HAP-1 (cell line): ENCODE measurements at places on chromosomes 6 and 20.

DNA sequence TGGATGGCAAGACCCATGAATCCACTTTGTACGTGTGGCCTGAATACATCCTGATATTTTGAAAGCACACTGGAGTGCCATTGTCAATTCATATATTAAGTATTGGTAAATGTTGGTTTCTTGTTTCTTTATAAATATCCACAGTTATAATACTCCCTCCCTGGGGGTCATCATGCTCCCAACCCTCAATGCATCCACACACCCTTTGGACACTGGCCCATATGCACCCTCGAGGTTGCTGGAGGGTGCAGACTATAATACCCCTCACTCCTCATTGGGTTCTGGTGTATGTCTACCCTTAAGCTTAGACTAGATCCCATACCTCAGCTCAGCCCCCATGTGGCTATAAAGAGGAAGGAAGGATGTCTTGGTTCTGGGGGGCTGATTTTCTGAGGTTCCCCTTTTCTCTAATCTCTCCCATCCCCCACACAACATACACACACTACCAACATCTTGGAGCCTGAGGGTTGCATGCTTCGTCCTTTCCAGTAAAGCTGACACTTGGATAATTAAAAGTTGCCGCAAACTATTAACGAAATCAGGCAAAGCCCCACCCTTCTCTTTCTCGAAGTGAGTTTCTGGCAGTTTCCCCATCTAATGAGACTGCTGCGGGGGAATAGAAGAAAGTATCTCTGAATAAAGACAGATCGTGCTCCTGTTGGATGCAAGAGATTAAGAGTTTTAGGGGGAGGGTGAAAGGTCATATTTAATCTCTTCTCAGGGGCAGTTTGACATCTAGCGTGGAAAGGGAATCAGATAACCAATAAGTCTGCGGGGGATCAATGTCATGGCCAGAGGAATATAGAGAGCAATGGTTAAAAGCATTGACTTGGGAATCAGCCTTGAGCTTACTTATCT is 7.4 kb downstream of the PIM1 start:
- DNase-seq, result no peak

DNA sequence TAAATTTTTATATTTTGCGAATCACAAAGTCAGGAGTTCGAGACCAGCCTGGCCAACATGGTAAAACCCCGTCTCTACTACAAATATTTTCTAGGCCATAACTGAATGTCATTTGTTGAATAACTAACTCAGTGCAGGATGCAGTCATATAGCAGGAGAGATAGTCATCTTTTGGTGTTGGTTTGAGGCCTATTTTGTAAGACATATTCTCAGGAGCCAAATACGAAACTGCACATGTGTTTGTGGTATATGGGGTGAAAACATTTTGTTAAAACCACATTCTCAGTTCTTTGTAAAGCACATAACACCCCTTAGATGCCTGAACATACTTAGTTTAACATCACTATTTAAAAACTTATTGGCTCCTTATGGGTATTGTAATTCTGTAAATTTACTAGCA is 4.7 kb upstream of the ENPP5 start:
- no peak for DNase-seq

DNA sequence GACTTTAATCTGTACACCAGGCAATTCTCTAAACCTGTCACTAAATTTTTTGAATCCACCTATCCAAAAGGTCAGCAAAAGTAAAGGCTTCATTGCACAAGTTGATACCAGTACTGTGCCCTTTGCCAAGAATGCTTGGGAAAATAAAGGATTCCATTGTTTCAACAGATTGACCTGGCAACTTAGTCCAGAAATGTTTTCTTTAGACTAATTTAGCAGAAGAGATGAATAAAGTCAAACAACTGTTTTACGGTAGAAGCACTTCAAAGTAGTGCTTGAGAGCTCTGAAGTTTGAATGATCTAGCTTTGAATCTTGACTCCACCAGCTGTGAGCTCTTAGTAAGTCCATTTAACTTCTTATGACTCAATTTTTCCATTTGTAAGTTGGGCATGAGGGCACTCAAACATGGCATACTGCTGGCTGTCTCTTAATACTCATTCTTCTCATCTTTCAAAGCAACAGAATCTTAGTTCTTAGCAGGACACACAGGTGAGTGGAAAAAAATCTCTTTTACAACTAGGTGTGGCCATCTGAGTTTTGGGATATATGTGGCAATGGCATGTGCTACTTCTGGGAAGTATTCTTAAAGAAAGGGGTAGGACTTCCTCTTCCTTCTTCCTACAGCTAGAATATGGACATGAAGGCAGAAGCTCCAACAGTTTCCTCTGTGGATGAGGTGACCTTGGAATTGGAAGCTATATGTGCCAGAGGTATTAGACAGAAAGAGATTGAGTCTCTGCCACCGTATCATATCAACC is 55.9 kb upstream of the LOC128125822 start:
- no peak for DNase-seq

DNA sequence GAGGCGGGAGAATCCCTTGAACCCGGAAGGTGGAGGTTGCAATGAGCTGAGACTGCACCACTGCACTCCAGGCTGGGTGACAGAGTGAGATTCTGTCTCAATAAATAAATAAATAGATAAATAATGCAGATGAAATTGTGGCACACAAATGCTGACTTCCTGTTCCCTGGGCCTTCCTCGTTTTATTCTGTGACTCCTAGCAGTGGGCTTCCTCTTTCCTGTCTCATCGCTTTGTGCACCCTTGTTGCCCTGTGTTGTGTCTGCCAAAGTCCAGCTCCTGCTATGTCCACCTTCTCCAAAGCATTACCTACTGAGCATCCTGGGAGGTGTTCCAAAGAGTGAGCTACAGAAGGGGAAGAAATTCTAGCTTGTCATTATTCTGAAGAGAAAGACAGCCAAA is 100.2 kb upstream of the TIAM2 start:
- no peak for DNase-seq

- no peak for DNase-seq
Measured at GRCh38 chr20:42159808-42160207, 541.6 kb upstream of the CHD6 start.

GRCh38 chr6:133376743-133377142 is 135.6 kb downstream of the EYA4 start:
- DNase-seq, result no peak

GRCh38 chr20:61821735-61822134 is 243.9 kb downstream of the TAF4 start:
- DNase-seq, result no peak

DNA sequence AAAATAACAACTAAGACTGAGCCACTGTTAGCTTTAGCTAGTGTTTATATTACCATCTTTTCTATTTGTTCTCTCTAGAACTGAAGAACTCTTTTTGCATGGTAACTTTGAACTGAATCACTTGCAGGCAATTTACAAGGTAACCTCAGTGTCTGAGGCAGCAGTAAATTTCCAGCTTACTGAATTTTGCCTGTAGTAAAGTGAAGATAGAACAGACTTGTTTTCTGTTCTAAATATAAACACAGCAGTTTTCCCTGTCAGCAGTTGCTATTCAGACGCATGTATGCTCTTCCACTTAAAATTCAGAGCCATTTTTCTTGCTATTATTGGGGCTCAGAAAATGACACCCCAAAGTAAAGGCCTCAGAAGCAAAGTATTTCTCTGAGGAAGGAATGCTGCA is 974.0 kb upstream of the GJE1 start:
- DNase-seq, result no peak

DNA sequence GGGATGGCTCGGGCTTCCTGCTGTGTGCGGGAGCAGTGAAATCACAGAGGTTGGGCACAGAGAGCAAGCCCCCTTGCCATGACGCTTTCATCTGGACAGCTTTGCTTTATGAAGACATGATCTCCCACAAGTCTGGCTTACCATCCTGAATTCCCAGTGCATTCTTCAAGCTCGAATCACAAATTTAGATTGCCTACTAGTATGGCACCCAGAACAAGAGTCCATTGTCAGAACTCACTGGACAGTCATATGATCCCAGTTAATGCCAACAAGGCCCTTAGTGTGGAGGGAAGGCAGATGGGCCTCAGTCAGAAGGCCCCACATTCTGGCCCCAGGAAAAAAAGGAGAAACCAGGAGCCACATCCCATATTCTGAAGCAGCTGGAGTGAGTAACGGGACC is 147.3 kb upstream of the FOXQ1 start:
- DNase-seq, result no peak

DNA sequence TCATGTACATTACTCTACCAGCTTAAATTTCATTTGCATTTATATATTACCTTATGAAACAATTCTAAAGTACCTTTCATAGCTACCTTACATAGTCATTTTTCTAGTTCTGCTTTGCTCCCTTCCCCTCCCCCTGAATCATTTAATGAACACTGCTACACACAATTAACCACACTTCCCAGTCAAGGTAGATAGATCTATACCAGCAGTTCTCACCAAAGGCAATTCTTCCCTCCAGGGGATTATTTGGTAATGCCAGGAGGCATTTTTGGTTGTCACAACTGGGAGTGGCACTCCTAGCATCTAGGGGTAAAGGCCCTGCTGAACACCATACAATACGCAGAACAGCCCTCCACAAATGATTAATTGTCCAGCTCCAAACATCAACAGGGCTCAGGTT is 143.9 kb upstream of the SHLD1 start:
- no peak for DNase-seq

DNA sequence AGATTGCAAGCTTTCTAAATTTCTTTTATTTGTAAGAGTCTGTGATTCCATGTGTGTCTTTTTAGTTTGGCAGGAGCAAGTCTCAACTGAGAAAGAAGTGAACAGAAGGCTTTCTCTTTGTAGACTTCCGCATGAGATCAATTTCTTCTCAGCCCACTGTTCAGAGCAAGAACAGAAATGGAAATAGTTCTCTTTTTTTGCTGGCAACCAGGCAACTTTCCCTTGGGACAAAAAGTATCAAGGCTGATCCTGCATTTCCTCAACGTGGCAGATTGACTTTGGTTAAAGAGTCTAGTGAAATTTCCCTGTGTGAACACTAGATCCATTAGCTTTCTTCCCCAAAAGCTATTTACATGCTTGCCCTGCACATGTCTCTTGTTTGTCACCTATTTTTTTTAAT is 46.8 kb upstream of the JAG1 start:
- DNase-seq, result no peak

DNA sequence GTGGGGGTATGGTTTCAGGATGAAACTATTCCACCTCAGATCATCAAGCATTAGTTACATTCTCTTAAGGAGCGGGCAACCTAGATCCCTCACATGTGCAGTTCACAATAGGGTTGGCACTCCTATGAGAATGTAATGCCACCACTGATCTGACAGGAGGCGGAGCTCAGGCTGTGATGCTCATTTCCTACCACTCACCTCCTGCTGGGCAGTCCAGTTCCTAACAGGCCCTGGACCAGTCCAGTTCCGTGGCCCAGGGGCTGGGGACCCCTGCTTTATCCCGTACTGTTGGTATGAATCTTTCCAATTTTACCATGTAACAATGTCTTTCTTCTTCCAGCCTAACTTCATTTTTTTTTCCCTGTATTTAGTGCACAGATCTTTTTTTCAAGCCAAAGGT is 94.9 kb downstream of the OGFRL1 start:
- DNase-seq, result no peak

DNA sequence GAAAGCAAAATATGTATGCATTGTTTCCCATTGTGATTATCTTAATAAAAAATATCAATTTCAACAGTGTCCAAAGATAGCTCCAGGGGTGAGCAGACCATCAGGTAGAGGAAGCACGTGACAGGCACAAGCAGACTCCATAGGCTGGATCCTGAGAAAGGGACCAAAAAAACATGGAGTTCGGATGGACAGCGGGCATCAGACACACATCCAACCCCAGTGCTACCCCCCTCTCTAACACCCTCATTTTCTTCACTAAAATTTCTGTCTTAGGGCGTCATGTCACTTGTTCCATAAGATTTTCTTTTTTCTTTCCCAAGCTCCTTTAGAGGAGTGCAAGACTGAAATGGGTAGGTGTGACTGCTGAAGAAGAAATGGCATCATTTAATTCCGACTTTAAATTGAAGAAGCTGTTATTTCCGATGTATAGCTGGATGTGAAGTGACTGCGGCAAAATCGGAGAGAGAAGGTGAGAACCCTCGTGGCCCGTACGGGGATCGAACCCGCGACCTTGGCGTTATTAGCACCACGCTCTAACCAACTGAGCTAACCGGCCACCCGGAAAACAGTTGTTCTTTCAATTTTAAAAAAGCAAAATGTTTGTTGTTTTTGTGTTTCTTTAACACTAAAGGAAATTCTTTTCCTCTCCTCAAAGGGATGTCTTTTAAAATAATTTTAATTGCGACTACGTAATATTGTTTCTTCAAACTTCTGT is 10.3 kb upstream of the PRSS16 start:
- DNase-seq, result peak; percentile 46

DNA sequence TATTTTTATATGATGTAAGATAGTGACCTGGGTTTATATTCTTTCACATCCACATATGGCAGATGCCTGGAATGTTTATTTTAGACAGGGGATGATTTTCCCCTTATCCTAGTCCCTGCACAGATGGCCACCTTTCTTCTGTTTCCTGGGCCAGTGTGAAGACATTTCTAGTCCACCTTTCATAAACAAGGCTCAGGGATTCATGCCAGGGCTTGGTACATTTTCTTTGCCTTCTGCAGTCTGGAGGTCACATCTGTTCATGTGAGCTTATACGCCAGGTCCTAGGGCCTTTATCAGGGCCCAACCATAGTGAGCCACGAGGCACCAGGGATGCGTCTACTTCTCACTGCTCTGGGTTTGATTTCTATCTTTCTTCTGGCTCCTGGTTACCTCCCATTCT is 38.0 kb upstream of the ERVFRD-1 start:
- DNase-seq, result no peak

- DNase-seq, result no peak
Measured at GRCh38 chr6:26336355-26337198, 28.4 kb upstream of the BTN3A2 start.

- no peak for DNase-seq
Measured at GRCh38 chr20:5160882-5161281, 34.1 kb downstream of the CDS2 start.

- peak; percentile 59 for DNase-seq
Measured at GRCh38 chr6:15246666-15247499, 1.0 kb downstream of the JARID2 start.

DNA sequence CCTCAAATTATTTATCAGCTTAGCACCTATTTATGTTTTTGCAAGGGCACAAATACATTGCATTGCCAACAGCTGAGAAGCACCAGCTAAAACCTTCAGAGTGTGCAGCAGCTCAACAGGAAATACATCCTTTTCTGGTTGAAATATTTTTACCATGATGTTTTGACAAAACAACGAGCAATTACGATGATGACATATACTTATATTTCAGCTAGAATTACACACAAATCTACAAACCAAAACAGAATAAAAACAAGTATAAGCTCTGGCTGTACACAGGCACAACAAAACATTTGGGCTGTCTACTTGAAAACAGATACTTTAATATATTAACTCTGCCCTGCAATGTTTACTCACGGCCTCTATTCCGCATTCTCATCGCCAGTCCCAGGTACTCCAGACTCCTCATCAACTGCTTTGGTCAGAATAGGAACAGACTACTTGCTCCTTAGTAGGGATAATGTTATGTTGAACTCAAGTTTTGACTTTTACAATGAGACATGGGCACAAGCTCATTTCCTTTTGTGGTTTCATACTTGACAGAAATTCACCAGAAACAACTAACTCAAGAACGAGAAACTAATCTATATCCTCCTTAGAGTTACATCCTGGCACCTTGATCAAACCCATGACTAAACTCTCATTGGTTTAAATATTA is 377.6 kb downstream of the ESR1 start:
- DNase-seq, result no peak
